ENCODE measurements at places on chromosomes 12 and 14. TPM values are rescaled to one million over a fixed set of nuclear protein-coding genes. Genes with fewer than 3 reads are reported as not detected.
A peak's percentile ranks its signal among the peaks of the same experiment; 100 is the strongest.

Gene WDR20
- polyA plus RNA-seq, result 16.6 TPM

- DNase-seq, result no peak
Observed at GRCh38 chr14:94660306-94660946, 48.2 kb downstream of the SERPINA3 start.

- no peak for DNase-seq
Observed at GRCh38 chr14:97058074-97058467, 260.9 kb downstream of the VRK1 start.

Gene C12orf54
- polyA plus RNA-seq, result not detected

- DNase-seq, result peak; percentile 39
Observed at GRCh38 chr12:96044017-96044942, 8.9 kb upstream of the LTA4H start.

GRCh38 chr14:51182131-51182565, 57.9 kb upstream of the TMX1 start:
- no peak for DNase-seq

Gene VPS37B
- polyA plus RNA-seq, result 24.5 TPM

- DNase-seq, result no peak
Observed at GRCh38 chr14:69193721-69194120, 2.4 kb downstream of the EXD2 start.

- DNase-seq, result no peak
Observed at GRCh38 chr14:68145036-68145435, 325.5 kb downstream of the RAD51B start.

DNA sequence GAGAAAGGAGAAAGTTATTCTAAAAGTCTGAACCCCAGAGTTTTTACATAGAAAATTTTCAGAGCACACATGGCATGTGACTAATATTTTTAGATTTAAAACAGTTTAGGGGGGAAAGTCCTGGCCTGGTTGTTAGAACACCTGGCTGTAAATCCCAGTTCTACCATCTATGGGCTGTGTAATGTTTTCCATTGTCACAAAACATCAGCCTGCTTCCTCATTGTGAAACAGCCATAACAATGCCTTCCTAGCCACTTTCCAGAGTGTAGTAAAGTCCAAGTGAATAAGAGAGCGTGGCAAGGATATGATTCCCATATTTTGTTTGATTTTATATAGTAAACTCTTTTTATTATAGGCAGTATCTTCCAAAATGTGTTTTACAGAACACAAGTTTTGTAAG, 310.0 kb upstream of the DCN start:
- DNase-seq, result no peak

All from AG04450 (cell line).